ENCODE measurements at places on chromosomes 2 and 18. TPM values are rescaled to one million over a fixed set of nuclear protein-coding genes. Genes with fewer than 3 reads are reported as not detected.

Gene AQP12A
- not detected for total RNA-seq

Gene ASPRV1
- total RNA-seq: 3.6 TPM

Gene IGFBP5
- 456 TPM for total RNA-seq

Gene NEB
- total RNA-seq: 0.92 TPM

Gene CXCR1
- not detected for total RNA-seq

Gene MYL1
- total RNA-seq: 0.36 TPM

Gene ZNF385B
- total RNA-seq: 0.11 TPM

Gene TAF4B
- total RNA-seq: 3.8 TPM

Gene CRYBA2
- total RNA-seq: not detected

Gene GCG
- 0.36 TPM for total RNA-seq

Gene IRS1
- 66.2 TPM for total RNA-seq

Gene RAMP1
- total RNA-seq: 2.0 TPM

Gene HAT1
- total RNA-seq: 33.8 TPM

Gene GALR1
- total RNA-seq: not detected

Gene LAMA3
- 6.7 TPM for total RNA-seq

Gene PDE11A
- 25.6 TPM for total RNA-seq

Gene TGFBRAP1
- 24.1 TPM for total RNA-seq

Gene RPRM
- total RNA-seq: 15.5 TPM

Gene TMEM17
- total RNA-seq: 4.7 TPM

Gene NDUFS1
- total RNA-seq: 61.5 TPM

Gene GPATCH11
- total RNA-seq: 4.9 TPM

Gene COPS9
- total RNA-seq: 93.6 TPM

Gene DCTN1
- total RNA-seq: 125 TPM

Gene CD8B2
- not detected for total RNA-seq

Gene IL1RN
- not detected for total RNA-seq

Gene IL37
- total RNA-seq: not detected

Gene ADAM17
- 47.2 TPM for total RNA-seq
